ENCODE measurements at places on chromosomes 13 and 19.

GRCh38 chr19:23071147-23071511, 45.7 kb upstream of the ZNF730 start:
- DNase-seq, result peak; percentile 55

DNA sequence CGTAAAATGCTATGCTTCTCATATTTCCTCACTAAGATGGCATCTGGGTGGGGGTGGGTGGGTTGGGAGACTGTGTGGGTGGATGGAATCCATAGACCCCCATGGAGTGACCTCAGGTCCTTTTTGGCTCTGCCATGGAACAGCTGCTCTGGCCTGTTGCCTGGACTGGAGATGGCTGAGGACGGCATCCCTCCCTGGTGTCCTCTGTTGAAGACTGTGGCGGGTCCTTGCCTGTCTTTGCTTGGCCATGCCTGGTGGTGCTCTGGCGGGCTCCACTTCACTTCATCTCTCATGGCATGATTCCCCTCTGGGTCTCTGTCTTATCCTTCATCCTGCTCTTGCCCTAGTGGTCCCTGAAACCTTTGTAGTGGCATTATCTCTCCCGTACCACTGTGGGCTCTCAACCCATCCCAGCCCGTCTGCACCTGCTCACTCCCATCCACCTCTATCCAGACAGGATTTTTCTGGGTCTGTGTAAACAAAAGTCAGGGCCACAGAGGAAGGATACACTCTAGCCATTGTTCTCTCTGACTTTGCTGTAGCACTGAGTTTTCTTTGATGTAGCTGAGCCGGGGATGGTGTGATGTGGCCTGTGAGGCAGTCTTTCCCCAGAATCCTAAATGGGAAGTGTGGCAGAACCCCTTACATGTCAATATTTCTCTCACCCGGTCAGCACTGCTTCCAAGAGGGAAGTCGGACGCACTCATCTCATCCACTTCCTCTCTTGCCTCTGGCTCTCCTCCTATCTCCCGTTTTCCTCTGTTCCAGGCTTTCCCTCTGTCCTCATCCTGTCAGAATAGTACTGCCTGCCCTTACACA, 36.1 kb downstream of the WDFY2 start:
- DNase-seq, result no peak

- no peak for DNase-seq
Measured at GRCh38 chr19:16698914-16699313, 20.7 kb upstream of the NWD1 start.

DNA sequence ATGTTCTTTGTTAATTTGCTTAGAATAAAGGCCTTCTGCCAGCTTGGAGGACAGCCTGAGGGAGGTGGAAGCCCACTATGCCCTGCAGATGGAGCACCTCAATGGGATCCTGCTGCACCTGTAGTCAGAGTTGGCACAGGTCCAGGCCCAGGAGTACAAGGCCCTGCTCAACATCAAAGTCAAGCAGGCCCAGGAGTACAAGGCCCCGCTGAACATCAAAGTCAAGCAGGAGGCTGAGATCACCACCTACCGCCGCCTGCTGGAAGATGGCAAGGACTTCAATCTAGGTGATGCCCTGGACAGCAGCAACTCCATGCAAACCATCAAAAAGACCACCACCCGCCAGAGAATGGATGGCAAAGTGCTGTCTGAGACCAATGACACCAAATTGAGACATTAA, 41.7 kb downstream of the ZNF85 start:
- no peak for DNase-seq

DNA sequence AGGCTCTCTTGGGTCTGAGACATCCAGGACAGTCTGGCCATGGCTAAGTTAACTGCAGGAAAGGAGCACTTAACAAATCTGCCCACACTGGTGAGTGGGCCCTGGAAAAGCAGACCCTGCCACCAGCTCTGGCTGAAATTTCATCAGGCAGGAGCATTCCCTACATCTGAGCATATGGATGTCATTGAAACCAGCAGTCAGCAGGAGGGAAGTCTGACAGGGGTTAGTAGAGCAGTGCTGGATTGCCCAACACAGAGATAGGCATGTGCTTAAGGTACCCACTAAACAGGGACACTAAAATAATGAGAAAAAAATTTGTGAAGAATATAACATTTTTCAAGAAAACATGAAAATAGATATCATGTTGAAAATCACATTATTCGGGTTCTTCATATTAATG, 13.6 kb upstream of the ACOD1 start:
- no peak for DNase-seq

DNA sequence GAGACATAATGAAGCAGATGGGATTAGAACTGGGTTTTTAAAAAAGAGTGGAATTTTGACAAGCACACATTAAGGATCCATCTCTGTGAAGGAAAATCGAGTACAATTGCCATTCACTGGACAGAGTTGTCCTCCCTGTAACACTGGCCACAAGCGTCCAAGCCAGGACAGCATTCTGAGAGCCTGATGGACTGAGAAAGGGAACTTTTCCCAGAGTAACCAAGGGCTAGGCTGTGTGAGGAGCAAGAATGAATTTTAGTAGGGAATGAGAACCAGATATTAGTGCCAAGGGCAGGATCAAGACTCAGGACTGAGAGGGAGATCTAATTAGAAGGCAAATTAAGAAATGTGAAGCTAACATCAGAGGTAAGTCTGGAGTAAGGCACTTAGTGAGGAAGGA, 73.1 kb downstream of the DCLK1 start:
- no peak for DNase-seq

DNA sequence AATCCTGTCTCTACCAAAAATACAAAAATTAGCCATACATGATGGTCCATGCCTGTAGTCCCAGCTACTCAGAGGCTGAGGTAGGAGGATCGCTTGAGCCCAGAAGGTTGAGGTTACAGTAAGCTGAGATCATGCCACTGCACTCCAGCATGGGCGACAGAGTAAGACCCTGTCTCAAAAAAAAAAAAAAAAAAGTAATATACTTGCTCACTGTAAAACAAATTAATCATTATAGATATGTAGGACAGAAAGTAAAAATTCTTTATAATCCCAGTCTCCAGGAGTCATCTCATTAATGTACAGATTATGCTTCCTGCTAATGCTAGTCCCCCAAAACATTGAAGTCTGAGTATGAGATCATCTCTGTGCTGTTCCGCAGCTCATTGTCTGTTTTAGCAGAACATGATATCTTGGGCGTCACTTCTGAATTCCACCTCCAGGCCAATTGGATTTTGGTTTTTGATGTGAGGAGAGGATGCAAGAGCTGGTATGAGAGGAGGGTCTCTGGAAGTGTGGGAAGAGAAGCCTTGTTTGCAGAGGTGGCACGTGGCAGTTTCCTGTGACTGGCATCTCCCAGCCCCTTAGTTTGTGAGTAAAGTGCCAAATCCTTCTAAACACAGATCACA, 75.4 kb upstream of the NPAS1 start:
- no peak for DNase-seq

DNA sequence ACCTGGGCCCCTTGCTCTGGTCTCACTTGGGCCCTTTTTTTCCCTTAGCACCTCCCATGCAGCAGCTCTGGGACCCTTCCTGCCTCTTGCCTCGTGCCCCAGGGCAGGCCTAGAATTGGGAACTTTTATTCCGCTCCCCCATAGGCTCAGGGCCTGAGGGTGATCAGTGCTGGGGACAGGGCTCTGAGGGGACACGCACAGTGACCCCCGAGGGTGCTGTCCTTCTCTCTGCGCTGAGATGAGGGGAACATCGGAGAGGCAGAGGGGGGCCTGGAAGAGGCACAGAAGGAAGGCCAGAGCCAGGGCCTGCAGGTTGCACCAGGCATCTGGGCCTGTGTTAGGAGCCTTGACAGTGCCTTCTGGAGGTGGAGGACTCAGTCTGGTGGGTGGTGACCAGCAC, 10.8 kb downstream of the EPN1 start:
- DNase-seq, result no peak

DNA sequence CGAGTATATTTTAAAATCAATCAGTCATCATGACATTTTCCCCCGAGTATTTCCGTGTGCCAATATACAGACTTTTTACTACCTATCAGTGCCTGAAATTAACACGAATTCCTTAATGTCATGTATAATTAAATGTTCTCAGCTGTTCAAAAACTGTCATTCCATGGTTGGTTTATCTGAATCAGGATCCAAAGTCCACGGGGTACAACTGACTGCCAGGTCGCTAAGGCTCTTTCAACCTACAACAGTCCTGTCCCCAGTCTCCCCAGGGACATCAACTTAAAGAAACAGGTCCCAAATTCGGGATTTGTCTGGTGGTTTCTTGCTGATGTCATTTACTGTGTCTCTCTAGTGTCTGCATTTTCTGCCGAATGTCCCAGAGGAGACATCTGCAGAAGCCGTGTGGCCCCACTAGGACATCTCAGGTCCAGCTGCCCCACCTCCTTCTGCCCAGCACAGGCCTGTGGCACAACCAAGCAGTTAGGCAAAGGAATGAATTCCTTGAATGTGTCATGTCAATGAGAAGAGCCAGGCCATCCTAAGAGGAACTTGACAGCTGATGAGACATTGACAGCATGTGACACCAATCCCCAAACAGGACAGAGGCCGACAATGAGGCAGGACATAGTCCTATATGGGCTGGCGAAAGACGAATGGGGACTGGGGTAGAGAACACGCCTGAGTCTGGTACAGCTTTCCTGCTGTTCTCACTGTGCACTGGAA, 109.5 kb downstream of the STK24 start:
- DNase-seq, result no peak

GRCh38 chr13:59746291-59746962, 417.3 kb downstream of the DIAPH3 start:
- DNase-seq, result no peak

- peak; percentile 74 for DNase-seq
Measured at GRCh38 chr19:48325265-48325910, at the start of gene EMP3. EMP3 (plus strand) TSS chr19:48325552; CDS start chr19:48326845, 1,293 bp downstream.

GRCh38 chr13:97130190-97130589, 91.9 kb upstream of the MBNL2 start:
- no peak for DNase-seq

GRCh38 chr13:89846926-89847585, 1500.4 kb upstream of the MIR17HG start:
- no peak for DNase-seq

GRCh38 chr19:12055784-12056183, 3.0 kb upstream of the ZNF878 start:
- DNase-seq, result no peak

- no peak for DNase-seq
Measured at GRCh38 chr13:111230385-111230930, 90.0 kb upstream of the TEX29 start.

GRCh38 chr13:49827891-49828290, 35.4 kb upstream of the KPNA3 start:
- DNase-seq, result no peak

- DNase-seq, result no peak
Measured at GRCh38 chr19:52943134-52943883, 19.4 kb downstream of the ZNF816 start.

DNA sequence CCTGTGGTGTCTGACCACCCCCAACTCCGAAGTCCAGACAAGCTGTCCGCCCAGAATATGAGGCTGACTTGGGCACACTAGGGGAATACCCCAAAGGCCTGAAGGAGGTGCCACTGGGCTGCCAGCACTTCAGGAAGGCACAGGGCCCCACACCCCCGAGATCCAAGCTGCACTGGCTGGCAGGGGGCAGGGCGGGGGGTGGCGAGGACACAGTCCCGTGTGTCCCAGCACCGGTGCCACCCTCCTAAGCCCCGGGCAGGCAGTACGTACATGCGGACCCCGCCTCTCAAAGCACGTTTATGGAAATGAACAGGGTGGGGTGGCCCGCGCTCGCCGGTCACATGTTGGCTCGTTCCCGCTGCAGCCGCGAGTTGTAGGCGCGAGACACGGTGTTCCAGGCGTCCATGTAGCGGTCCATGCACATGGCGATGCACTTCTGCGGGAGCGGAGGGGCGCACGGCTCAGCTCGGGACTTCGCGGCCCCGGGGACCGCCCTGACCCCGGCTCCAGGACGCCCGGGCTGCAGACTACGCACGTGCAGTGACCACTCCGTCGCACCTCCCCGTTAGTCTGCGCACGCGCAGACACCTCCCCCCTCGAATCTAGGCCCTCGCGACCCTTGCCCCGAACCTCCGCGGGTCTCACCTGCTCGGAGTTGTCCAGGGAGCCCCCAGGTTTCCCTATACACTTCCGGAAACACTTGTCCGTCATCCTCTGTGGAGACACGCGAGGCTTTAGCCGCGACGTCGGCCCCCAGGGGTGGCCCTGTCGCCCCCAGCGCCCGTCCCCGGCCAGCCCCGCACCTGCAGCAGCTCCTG, 566 bp downstream of the TIMM13 start:
- peak; percentile 78 for DNase-seq

GRCh38 chr19:32459204-32459865, 53.8 kb downstream of the DPY19L3 start:
- no peak for DNase-seq

DNA sequence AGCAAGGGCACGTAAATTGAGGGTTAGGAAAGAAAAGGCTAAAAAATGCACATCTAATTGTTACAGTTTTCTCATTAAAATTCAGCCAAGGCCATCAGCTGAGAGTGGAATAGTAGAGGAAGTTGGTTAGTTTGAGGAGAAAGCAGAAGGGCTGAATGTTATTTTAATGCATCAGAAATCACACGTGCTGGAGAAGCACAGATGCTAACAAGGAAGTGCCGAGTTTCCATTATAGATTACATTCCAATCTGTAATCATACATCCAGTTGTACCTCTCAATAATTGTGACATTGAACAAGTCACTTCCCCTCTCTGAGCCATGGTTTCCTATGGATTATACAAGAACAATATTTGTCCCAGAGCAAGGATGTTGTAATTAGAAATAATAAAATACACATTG, 25.1 kb downstream of the FPR3 start:
- no peak for DNase-seq

DNA sequence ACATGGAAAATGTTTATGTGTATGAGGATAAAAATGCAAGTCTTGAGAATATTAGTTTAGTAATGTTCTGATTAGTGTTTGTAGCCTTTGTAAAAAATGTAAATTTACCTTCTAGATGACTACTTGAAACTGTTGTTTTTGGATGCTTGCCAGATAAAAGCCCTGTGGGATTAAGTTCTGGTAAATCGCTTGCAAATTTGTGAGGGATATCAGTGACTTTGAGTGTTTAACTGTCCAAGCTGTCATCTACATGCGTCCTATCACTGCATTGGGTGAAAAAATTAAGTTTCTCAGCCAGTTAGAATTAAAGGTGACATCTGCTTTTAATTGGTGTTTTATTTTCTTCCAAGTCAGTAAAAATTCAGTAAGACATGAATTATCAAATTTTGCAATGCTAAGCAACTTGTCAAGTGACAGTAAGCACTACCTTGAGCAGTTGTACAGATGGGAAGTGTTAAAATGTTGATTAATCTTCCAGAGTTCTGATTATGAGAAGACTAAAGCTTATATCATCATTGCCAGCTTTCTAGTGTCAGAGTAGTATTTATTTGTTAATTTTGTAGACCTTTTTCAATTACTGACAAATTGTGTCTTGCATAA, 88.0 kb downstream of the PCCA start:
- DNase-seq, result no peak

GRCh38 chr13:48318821-48319511, 15.4 kb downstream of the RB1 start:
- DNase-seq, result no peak

GRCh38 chr13:66821551-66821950, 408.6 kb downstream of the PCDH9 start:
- DNase-seq, result no peak

Measured in iPS-NIHi11 (cell line).